T-helper 22 cell (primary cell): ENCODE measurements at places on chromosomes 5 and 9.

DNA sequence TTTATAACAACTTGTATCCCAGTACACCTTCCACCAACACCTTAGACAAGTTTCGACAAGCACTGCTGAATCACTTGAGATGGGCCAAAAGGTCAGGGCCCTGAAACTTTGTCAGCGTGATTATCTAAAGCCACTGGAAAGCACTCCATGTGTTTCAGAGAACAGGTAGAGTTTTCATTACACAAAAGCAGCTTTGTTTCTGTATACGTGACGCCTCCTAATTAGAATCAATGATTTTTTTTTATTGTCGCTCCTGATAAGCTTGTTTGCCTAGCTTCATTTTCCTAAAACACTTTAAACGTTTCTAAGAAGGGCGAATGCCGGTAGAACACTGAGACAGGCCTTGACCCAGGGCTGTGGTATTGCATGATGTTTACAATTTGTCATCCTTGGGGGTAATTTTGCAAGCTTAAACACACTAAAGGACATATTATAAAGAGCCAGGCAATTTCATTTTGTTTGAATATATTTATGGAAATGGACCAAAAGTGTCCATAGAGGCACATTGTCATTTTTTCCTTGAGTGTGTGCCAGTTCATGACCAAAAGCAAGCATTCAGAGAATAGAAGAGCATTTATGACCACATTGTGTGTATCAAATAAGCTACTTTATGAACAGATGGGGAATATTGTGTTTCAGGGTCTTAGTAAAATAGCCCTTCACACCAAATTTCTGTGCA, 193.6 kb downstream of the GLIS3 start:
- no peak for DNase-seq

- no peak for DNase-seq
Observed at GRCh38 chr5:88489364-88489763, 220.7 kb upstream of the TMEM161B start.

DNA sequence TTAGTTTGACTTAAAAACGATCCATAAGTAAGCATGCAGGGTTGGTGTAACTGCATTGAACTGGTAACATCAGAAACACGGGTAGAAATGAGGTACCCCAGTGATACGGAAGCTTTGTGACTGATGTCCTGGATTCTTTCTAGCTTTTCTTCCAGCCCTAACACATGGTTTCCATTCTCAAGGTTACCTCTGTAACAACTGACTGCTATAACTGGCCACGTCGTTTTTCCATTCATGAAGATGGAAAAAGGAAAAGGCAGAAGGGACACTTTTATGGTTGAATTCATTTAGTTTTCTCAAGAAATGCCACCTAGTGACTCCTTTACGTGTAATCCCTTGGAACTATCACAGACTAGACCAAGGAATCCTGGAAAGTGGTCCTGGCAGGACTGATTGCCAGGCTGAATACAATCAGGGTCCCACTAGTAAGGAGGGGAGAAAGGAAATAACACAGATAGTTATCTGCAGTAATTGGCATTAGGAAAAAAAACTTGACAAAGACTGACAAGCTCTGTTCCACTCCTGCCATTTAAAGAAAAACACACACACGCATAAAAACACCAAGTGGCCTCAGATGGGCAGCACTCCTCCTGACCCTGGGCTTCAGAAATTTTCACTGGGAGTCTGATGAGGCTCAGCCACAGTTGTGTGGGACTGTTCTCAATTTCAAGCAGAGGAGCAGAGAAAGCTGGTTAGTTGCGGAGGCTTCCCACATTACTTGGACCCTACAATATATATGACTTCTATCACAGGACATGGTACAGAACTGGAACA, 77.5 kb upstream of the ZNF169 start:
- DNase-seq = no peak

GRCh38 chr9:137430723-137431415, 7.7 kb downstream of the NOXA1 start:
- no peak for DNase-seq

GRCh38 chr9:10238087-10238486, 374.7 kb downstream of the PTPRD start:
- no peak for DNase-seq

DNA sequence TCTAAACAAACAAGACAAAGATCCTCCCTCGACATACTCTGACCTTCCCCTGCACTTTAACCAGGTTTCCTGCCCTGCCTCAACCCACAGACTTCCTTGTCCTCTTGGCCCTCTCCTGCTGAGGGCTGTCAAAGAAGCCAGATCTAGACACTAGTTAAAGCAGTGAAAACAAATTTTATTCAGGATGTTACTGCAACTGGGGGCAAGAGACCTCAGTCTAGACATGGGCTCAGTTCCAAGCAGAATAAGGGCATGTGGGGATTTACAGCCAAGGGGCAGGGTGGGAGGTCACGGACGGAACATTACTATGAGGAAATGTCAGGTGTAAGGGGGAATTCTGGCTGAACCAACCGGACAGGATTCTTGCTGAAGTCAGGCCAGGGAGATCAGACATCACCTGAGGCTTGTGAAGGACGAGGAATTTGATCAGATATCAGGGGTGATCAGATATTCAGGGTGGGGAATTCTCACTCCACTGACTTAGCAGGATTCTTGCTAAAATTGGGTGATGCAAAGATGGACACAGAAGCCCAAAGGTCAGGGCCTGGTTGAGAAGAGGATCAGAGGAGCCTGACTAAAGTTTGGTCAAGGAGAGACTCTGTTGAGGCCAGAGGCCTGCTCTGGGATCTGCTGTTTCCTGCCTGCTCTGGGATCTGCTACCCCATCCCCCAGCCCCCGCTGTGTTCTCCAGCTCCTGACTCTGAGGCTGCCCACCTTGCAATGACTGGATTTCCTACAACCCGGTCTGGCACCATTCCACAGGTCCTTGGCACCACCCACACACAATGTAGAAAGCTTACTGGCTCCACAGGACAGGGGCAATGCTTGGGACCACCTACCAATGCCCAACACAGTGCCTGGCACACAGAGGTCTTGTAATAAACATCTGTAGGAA, 21.5 kb downstream of the GABBR2 start:
- DNase-seq = no peak

DNA sequence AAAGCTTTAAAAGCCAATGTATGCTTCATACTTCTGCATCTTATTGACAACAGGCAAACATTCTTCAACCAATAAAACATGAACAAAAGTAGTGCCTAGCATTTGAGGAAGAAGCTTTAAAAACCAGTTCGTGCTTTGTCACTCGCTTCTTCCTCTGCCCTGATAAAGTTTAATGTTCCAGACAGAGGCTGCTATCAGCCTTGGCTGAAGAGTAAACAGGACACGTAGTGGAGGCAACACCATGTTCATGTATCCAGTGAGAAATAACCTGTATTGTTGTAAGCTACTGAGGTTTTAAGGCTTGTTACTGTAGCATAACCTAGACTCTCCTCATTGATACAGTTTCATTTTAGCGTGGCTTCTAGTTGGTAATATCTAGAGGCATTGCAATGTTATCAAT, 3.2 kb upstream of the FUBP3 start:
- no peak for DNase-seq

GRCh38 chr9:80231318-80232236, 659.8 kb downstream of the TLE4 start:
- no peak for DNase-seq
